Activated naive CD4-positive, alpha-beta T cell treated with anti-CD3 and anti-CD28 coated beads for 36 hours (primary cell): ENCODE measurements at places on chromosomes 12 and 14. TPM values are rescaled to one million over a fixed set of nuclear protein-coding genes. Genes with fewer than 3 reads are reported as not detected.

DNA sequence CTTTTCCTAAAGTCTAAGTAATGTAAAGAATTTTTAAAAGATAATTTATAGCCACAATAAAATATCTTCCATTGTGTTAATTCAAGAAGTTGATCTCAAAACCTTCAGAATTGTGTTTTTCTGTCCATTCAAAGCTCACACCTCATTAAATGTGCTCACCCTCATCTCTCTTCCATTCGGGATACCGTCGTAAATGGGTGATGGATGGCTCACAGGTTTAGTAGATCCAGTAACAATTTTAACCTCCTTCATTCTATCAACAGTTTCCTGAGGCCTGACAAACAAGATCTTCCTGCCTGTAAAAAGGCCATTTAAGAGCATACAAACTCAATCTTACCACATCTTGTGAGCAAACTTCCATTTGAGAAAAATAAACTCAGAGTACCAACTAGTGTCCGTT is 9.4 kb upstream of the FLRT2 start:
- DNase-seq: no peak
- H3K27me3 ChIP-seq: peaks cover 3% of the 10 kb centered on the region
- no peak overlapping the region for H3K27ac ChIP-seq

DNA sequence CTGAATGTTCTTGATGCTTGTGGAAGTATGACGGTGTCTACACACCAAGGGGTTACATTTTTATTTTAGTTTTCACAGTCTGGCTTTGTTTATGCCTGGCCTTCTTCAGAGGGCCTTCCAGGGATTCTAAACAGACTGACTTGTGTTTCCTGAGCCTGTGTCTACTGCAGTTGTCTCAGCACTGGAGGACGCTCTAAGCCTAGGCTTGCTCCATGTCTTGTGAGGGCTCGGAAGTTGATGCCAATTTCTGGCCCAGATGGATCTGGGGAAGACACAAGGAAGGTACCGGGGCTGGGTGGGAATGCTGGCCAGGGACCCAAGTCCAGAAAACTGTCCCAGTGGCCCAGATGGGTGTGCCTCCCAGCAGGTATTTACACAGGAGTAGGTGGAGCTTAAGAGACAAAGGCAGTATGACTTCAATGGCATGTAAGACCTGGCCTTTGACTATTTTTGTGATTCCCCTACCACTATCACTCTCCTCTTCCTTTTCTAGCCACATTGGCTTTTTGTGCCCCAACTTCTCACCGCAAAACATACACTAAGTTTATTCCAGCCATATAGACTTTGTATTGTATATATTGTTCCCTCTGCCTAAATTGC is 56.9 kb downstream of the GPR137C start:
- H3K27me3 ChIP-seq: no peaks in the 10 kb centered on the region
- no peaks in the 10 kb centered on the region for H3K36me3 ChIP-seq
- no peak overlapping the region for H3K27ac ChIP-seq
- DNase-seq: no peak
- H3K4me3 ChIP-seq: no peak overlapping the region

DNA sequence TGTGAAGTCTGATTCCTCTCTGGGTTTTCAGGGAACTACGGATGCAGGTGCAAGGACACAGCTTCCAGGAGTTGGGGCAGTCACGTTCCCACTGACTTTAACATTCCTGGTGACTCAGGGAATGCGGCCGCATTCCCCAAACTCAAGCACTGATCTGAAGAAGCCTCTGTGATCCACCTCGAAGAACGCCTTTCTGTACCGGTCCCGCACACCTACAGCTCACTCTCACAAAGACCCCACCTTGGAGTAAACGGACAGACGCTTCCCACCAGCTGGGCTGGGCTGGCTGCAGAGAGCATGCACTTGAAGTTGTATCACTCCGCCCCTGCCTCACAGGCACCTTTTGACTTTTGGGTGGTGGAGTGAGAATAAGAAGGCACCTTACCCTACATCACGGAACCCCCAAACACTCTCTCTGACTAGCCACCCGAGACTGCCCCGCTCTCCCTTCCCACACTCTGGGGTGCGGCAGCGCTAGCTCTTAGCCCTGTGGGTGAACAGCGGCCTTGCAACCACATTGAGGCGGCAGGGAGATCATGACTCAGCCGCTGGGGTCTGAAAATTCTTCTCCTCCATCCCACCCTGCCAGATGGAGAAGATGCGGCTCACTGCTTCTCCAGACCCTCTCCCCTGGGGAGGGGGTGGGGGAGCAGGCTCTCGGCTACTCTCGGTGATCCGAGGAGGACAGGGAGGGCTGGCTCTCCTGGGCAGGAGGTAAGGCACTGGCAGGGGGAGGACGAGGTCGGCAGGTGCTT is 23.7 kb upstream of the HDAC7 start:
- H3K4me3 ChIP-seq: no peak overlapping the region
- H3K36me3 ChIP-seq: peaks cover 34% of the 10 kb centered on the region
- no peak overlapping the region for H3K27ac ChIP-seq
- H3K27me3 ChIP-seq: no peaks in the 10 kb centered on the region
- H3K4me1 ChIP-seq: peaks cover 8% of the 10 kb centered on the region

DNA sequence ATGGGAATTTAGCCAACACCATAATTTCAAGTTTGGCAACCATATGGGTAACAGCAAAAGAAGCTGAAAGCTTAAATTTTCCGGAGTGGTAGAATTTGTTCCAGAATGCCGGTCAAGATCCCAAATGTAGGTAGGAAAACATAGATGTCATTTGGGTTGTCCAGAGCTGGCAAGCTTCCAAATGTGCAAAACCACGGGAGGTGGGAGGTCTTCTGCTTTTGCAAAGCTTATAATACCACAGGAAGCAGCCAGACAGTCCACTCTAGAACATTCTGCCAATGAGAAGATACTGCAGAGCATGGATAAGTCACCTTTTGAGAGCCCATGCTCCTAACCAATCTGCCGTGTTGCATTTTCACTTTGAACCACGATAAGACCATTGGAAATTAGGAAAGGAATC is 26.4 kb upstream of the BATF start:
- H3K27ac ChIP-seq: no peak overlapping the region
- no peak overlapping the region for H3K4me3 ChIP-seq
- peaks cover 30% of the 10 kb centered on the region for H3K4me1 ChIP-seq
- no peaks in the 10 kb centered on the region for H3K36me3 ChIP-seq
- H3K27me3 ChIP-seq: no peaks in the 10 kb centered on the region

GRCh38 chr12:99260456-99260996 is 387.0 kb upstream of the GARIN6 start:
- no peaks in the 10 kb centered on the region for H3K36me3 ChIP-seq
- DNase-seq: no peak
- no peak overlapping the region for H3K4me3 ChIP-seq
- no peaks in the 10 kb centered on the region for H3K27me3 ChIP-seq

GRCh38 chr12:104596134-104596799 is 139.5 kb downstream of the CHST11 start:
- no peak overlapping the region for H3K4me3 ChIP-seq
- H3K4me1 ChIP-seq: peaks cover 13% of the 10 kb centered on the region
- DNase-seq: no peak
- no peak overlapping the region for H3K27ac ChIP-seq
- no peaks in the 10 kb centered on the region for H3K36me3 ChIP-seq
- H3K27me3 ChIP-seq: no peaks in the 10 kb centered on the region

GRCh38 chr12:130719263-130719859 is 3.3 kb upstream of the RIMBP2 start:
- H3K27me3 ChIP-seq: peaks cover 39% of the 10 kb centered on the region
- H3K4me3 ChIP-seq: no peak overlapping the region
- DNase-seq: no peak
- H3K27ac ChIP-seq: no peak overlapping the region

- peaks cover 36% of the 10 kb centered on the region for H3K4me1 ChIP-seq
- H3K27me3 ChIP-seq: peaks cover 3% of the 10 kb centered on the region
- H3K27ac ChIP-seq: no peak overlapping the region
- H3K36me3 ChIP-seq: peaks cover 3% of the 10 kb centered on the region
Measured at GRCh38 chr12:94942663-94943062, 60.8 kb downstream of the NDUFA12 start.

- H3K27me3 ChIP-seq: peaks cover 4% of the 10 kb centered on the region
- peak overlapping the region; percentile 96 for H3K4me3 ChIP-seq
- DNase-seq: no peak
- H3K27ac ChIP-seq: peak overlapping the region; percentile 90
Measured at GRCh38 chr14:103384450-103385151, 614 bp upstream of the MARK3 start.

DNA sequence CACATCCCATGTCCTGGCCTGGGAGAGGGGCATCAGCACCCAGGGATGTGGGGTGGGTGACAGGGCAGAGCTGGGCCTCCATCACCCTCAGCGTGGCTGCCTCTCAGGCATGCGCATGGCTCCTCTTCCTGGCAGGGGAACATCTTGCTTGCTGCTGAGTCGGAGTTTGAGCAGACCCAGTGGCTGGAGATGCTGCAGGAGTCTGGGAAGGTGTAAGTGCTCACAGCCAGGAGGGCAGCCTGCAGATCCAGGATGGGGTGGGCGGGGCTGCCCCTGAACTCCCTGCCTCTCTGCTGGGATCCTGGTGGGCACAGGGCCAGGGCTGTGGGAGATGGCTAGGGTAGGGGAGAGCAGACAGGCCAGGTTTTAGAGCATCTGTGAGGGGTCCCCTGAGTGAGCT is 16.2 kb downstream of the PLEKHD1 start:
- H3K4me1 ChIP-seq: no peaks in the 10 kb centered on the region
- H3K36me3 ChIP-seq: no peaks in the 10 kb centered on the region
- H3K4me3 ChIP-seq: no peak overlapping the region
- no peak overlapping the region for H3K27ac ChIP-seq
- no peak for DNase-seq

DNA sequence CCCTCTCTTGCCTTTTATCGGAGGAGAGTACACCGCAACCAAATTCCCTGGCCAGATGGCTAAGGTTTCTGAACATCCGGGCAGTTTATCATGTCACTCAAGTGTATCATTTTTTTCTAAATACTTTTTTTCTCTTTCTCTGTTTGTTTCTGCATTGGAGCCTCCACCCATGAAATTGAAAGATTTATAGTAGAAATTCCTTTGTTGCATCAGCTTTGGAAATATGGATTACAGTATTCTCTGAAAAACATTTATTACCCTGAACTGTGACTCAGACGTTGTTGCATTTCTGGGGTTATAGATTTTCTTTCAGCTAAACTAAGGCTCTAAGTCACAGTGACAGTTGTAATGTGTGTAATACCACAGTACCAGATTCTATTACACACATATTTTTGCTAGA is 187.0 kb downstream of the SPTSSA start:
- H3K27ac ChIP-seq: no peak overlapping the region
- H3K27me3 ChIP-seq: peaks cover 3% of the 10 kb centered on the region
- H3K4me3 ChIP-seq: no peak overlapping the region

- H3K36me3 ChIP-seq: no peaks in the 10 kb centered on the region
- no peak for DNase-seq
- H3K27me3 ChIP-seq: peaks cover 8% of the 10 kb centered on the region
- no peak overlapping the region for H3K27ac ChIP-seq
Measured at GRCh38 chr14:100982353-100982752, 78.8 kb upstream of the RTL1 start.

DNA sequence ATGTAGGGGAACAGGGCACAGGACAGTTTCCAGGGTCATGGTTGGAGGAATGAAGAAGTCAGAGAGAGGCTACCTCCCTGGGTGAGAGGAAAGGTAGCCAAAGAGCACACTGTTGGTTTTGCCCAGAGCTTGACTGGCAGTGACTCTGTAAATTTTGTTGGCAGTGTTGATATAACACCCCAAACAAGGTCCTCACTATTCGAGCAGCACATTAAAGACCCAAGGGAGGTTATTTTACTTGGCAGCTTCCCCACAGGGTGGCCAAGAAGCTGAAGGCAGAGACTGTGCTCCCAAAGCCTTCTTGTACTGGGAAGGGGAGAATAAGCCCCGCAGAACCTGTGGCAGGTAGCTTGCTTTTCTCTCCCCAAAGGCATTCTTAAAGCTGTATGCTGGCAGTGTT is 40.6 kb downstream of the WSCD2 start:
- no peak for DNase-seq
- no peak overlapping the region for H3K27ac ChIP-seq
- peaks cover 16% of the 10 kb centered on the region for H3K27me3 ChIP-seq
- no peak overlapping the region for H3K4me3 ChIP-seq

OR4E1 gene
- 0.10 TPM for total RNA-seq

LBHD2 gene
- not detected for total RNA-seq

RHNO1 gene
- total RNA-seq: 68.1 TPM

FAM181A gene
- total RNA-seq: not detected

CRY1 gene
- total RNA-seq: 17.5 TPM

PTPRO gene
- 0.17 TPM for total RNA-seq

TBX3 gene
- not detected for total RNA-seq
